ENCODE measurements at places on chromosomes 4 and X.
A peak's percentile ranks its signal among the peaks of the same experiment; 100 is the strongest.

DNA sequence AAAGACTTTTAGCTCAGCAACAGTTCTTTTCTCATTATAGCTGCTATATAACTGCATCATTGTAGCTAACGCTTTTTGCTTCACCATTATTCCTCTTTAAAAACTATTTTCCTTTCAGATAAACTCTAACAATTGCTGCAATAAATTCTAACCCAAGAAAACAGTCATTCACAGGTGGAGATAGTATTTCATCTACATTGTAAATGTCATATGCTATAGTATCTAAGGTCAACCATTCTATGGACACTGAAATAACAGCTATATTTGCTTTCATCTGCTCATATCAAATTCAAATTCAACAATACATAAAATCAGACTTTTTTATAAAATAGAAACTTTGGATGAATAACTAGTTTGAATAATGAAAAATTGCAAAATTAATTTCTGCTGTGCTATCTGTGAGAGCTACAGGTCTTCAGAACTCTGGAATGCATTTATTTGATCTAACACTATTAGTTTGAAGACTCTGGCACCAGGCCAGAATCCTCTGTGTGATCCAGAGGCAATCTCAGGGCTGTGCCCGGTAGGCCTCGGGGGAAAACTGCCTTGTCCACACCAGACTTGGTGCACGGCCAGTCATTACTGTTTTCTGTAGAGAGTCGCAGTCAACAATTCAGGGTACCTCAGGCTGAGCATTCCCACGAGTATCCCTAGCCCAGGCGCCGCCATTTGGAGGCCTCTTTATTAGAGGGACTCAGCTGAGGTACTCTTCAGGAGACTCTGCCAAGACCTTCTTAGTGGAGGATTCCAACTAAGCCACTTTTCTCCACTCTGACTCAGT is 332.4 kb downstream of the SLC7A11 start:
- no peak for DNase-seq

- no peak for DNase-seq
Observed at GRCh38 chr4:56469489-56470210, 2.2 kb downstream of the SRP72 start.

DNA sequence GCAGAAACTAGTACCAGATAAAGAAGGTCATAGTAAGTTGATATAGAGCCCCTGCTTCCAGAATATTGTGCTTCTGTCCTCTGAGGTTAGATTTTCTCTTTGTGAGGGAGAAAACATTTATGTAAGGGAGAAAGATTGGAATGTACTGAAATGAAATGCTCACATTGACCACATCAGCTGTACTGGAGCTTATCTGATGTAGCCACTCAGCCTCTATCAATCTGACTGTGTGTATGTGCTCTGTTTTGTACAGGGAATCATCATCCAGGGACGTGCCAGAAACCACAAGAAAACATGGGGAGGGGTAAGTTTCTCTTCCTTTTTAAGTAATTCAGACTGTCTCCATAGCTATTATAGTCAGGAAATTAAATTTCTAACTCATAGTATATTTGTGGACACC is 56.8 kb downstream of the PRRG1 start:
- DNase-seq: no peak

- no peak for DNase-seq
Observed at GRCh38 chr4:14178421-14178820, 550.9 kb upstream of the BOD1L1 start.

DNA sequence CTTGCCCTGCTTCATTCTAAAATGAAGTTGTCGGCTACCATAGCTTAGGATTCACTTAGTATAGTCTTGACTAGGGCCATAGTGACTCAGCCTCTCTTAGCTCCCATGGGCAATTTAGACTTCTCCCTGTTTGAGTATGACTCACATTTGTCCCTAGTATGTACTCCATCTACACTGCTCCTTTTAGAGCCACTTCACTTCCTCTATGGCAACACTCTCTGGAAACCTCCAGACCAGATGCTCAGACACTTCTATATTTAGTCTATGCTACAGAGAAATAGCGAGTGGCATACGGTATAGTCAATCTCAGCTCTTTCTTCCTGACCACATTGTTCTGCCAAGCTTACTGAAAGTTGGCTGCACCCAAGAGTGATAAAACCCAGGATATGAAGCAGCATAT is 11.2 kb downstream of the MEPE start:
- DNase-seq: no peak

DNA sequence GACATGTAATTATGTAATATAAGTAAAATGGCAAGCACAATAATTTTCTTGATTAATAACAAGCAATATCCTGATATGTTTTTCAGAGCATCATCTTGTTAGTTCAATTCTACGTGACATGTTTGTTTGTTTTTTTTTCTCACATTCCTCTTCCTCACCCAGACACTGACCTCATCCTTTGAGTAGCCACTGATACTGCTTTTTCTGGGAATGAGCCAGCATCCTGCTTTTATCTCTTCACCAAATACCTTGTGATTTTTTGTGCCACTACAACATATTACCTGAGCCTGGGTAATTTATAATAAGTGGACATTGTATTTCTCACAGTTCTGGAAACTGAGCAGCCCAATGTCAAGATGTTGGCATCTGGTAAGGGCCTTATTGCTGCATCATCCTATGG is 484.0 kb downstream of the NAF1 start:
- no peak for DNase-seq

GRCh38 chr4:152850377-152850776 is 70.6 kb downstream of the ARFIP1 start:
- DNase-seq: peak; percentile 9

- DNase-seq: no peak
Observed at GRCh38 chr4:4247696-4248028, 361 bp downstream of the TMEM128 start.
